ENCODE measurements at places on chromosomes 12 and 14.

DNA sequence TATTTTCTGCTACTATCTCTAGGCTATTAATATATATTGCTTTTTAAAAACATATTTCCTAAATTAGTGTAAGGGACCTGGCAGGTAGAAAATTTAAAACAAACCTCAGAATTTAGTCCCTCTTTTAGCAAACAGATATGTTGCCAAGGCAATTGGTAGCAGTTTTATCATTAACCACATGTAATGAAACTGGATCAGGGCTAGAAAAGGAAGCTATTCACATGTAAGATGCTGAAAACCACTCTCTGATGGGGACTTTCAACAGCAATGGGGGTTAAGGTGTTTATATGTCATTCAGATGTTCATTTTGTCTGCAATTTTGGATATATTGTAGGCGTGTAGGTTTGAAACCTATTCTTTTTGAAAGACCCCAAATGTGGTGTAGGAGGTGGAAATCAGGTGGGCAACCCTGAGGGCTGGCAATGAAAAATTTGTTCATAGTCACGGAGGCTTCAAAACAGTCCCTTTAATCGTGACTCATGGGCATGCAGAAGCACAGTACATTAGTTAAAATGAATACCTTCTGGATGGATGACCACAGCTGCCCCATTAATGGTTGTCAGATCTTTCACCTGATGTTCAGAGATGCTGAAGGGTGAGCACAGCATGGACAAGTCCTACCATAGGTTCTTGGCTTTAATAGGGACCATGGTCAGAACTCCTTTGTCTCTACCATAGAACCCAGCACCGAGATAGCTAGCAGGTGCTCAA, 5.9 kb upstream of the PKP2 start:
- no peak for DNase-seq

- DNase-seq: no peak
These were observed 8.4 kb upstream of the SALL2 start for GRCh38 chr14:21534576-21534975.

DNA sequence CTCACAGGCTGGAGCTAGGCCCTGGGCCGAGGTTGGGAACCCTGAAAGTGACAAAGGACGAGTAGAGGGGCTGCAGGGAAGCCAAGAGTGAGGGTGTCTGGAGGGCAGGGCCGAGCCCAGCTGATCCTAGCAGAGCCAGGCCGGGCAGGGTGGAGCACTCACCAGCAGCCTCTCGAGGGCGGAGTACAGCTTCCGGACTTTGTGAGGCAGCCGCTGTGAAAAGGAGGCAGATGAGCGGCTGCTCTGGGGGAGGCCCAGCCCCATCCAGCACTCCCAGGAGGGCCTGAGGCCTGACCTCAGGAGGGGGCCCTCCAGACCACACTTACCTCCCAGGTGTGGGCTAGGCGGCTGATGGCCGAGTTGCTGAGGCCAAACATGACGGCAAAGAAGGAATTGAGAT, 14.7 kb upstream of the ENDOU start:
- no peak for DNase-seq

DNA sequence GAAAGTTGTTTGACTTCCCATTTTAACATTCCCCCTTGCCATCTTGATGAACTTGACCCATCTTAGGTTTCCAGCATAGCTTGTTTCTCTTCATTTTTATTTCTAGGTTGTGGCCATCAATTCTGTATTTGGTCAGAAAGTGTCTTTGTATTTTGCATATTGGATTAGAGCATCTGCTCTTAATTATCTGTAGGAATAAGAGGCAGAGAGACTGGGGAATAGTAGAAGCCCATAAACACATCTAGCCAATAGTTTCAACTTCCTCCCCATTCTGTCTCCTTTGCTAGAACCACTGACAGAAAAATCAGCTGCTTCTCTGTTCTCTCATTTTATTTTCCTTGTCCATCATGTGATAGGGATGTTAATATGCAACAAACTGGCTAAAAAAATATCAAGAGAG, 8.2 kb downstream of the SOCS2 start:
- DNase-seq: no peak

- no peak for DNase-seq
These were observed 2.0 kb downstream of the EEA1 start for GRCh38 chr12:92927055-92927435.

- DNase-seq: no peak
These were observed 149.5 kb upstream of the LMNTD1 start for GRCh38 chr12:25702553-25702952.

DNA sequence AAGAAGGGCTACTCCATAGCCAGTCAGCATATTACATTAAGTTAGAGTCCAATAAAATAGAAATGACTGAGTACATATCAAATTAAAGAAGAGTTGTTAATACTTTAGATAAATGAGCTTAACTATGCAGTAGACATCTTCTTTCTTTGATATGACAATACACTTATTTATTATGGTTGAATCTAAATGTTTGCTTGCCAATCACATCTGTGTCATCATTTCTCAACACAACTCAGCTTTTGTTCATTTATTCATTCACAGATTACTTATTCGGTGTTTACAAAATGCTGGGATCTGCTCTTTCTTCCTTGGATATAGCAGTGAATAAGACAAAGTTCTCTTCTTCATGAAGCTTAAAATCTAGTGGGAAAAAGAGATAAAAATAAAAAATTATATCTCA, 614.6 kb upstream of the ATP2B1 start:
- no peak for DNase-seq

- peak; percentile 37 for DNase-seq
These were observed 908.8 kb downstream of the VRK1 start for GRCh38 chr14:97705976-97706375.

DNA sequence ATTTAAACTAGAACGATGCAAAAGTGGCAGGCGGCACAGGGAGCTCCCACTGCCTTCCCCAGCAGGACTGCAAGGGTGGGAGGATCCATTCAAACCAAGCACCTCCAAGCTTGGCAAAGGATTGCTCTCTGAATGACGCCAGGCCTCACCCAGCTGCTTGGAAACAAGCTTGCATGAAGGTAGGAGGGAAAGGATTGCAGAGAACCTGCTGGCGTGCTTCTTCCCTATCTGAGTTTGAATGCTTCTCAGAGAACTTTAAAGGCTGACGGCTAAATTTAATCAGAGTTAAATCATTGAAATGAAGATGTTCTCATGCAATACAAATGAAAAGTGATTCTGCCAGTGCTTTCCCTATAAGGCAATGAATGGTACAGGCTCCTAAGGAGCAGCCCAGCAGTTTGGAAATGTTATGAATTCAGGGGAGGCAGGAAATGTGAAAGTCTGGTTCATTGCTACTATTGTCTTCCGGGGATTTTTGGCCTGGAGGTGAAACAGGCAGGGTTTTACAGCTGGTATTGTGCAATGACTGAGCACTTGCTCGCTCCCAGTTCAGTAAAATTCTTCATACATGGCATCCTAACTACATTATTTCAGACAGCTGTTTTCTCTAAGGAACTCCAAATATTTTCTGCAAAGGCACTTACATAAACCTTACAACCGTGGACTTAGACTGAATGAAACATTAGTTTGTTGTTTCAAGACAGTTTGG, 31.9 kb upstream of the DUSP6 start:
- DNase-seq: no peak

GRCh38 chr12:128381946-128382345, 115.0 kb downstream of the TMEM132C start:
- DNase-seq: no peak

DNA sequence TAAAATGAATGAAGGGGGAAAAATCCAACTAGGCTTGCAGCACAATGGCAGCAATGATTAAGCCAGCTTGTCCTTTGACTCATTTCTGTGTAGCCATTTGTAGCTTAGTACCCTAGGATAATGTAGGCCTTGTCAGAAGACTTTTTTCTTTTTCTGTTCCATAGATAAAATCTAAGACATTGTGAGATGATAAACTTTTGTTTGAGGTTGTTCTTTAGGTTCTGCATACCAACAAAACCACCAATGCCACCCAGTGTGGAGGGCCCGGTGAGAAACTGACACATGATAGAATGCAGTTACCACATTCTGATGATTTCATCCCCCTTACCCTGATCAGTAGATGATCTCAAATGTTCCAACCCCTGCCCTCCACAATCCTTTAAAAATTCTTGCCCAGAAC, 6.6 kb upstream of the KLRD1 start:
- no peak for DNase-seq

DNA sequence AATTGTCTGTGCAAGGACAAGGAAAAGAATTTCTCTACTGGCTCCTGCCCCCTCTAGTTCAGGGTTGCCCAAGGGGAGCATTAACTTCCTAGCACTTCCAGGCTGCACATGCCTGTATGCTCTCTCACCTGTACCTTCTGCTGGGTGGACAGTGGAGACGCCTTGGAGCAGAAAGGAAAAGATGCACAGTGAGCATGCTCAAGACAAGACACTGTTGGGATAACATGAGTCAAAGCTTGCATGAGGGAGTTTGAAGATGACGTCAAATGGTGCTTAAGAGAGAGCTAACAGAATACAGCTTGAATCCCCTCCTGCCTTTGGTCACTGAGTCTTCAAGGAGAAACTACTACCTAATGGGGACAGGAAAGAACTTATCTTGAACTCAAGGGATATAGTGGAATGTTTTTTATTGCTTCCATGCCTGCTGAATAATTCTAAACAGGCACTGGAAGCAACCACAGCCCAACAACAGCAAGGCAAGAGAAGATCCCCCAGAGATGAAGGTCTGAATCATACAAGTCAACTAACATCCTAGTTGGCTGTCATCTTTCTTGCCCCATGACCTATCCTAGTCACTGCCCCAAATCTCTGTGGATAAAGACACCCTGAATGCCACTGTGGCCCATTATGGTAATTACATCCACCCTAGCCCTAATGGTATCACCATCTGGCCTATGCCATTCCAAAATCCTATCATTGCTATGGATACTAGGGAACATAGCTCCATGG, 23.5 kb downstream of the RPS6KA5 start:
- DNase-seq: no peak

- DNase-seq: no peak
These were observed 1.4 kb downstream of the TNS2 start for GRCh38 chr12:53051058-53051880.

DNA sequence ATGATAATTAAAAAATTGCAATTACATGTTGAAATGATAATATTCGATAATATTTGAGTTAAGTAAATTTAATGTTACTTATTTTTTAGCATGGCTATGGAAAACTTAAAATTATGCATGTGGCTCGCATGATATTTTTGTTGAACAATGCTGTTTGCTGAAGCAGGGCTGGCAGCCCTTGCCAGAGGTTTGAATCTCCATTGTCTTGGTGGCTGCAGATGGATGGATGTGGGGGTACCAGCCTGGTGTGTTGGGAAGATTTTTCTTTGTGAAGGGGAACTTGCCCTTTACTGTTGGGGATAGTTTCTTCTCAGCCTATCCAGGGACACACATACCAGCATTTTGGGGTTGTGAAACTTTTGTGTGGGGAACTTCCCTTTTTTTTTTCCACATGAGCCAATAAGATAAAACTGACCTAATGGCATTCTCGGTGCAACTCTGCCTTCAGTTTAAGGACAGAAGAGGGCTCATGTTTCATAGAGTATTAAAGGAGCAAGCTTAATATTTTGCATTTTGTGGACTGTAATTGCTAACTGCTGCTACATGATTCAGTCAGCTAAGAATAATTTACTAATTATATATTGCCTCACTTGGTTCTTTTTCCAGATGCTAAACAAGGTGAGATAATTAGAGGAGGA, 8.8 kb downstream of the RASSF3 start:
- no peak for DNase-seq

DNA sequence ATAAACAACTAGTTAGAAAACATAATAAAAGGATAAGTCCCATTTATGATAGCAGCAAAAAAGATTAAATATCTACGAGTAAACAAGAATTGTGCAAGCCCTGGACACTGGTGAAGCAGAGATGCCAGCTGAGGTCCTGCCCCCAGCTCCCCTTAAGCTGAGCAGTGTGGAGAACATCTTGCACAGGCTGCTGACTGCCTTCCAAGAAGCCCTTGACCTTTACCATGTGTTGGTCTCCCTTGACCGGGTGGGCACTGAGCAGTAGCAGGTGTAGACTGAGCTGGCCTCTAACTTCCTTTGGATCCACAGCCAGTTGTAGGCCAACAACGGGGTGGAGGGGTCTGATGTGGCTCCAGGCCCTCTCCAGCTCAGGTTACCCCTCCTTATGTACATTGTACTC, 47.7 kb upstream of the PAPLN start:
- DNase-seq: no peak

GRCh38 chr12:104458694-104459367, 2.1 kb downstream of the CHST11 start:
- no peak for DNase-seq

DNA sequence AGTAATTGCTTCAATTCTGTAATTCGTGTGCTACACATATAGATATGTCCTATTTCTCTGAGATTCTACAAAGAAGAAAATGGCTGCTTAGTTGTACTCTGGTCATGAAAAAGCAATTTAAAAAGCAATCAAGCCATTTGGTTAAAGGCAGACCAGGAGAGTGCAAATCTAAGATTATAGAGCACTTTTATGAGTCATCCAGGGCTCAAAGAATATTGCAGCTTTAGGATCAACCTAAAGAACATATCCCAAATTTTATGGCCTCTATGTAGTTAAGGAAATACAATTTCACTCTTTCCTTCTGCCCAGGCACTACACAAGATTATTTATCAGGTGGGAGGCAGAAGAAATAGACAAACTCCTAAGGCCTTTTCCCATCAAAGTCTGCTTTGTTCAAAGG, 332.8 kb downstream of the SEC23A start:
- no peak for DNase-seq

DNA sequence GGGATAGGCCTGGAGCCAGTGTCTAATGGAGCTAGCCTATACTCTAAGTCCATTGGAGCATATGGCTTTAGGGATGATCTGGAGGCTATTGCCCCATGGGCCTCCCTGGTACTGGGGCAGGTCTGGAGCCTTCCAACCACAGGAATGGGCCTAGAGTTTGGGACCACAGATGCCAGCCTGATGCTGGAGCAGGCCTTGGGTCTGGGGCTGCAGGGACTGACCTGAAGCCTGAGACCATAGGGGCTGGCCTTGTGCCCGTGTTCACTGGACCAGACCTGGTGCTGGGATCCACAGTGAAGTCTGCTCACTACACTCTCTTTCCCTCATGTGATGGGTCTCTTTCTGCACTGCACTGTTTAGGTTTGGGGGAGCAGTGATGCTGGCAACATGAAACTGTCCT, 95.0 kb downstream of the KLHL28 start:
- no peak for DNase-seq

DNA sequence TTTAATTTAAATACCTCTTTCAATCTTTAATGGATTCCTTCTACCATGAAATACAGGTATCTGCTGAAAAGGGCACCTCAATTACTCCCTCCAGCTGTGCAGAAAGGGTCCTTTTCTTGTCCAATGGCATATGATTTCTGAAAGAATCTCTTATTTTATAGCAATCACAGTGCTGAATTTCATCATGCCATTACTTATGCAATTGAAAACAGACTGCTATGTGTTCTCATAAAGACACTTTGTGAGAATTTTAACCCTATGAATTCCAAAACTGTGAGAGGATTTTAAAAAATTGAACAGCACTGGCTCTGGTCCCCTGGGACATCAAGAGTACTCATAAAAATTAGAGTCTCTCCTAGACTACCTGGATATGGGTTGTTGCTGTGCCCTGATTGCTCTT, 45.9 kb upstream of the CNOT2 start:
- no peak for DNase-seq

GRCh38 chr12:27506645-27507189, 17.3 kb upstream of the PPFIBP1 start:
- DNase-seq: no peak

Measured in activated gamma-delta T cell treated with Interleukin-2 at 50 U/mL for 16 hours (primary cell).